ENCODE measurements at places on chromosomes 13 and 19.

- DNase-seq: peak; percentile 98
Observed at GRCh38 chr19:52140032-52140710, 433 bp upstream of the ZNF616 start.

DNA sequence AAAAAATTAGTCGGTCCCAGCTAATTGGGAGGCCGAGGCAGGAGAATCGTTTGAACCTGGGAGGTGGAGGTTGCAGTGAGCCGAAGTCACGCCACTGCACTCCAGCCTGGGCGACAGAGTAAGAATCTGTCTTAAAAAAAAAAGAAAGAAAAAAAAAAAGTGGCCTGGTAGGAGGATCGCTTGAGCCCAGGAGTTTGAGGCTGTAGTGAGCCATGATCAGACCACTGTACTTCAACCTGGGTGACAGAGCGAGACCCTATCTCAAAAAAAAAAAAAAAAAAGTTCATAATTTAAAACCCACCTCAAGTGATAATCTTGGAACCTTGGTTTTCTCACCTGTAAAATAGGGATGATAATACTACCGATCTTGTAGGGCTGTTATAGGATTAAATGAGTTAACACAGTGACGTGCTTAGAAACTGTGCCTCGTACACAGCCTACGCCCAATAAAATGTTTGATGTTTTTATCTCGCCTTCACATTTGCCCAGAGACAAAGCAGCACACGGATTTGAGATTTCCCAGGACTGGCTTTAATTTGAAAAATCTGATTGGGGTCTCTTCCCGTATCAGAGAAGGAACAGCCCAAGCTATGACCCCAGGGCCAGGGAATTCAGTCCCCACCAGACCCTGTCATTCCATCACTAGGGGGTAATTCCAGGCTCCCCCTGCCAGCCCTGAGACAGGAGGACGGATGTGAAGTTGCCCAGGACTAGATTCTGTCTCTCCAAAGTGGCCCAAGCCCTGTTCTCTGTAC lies 3.6 kb downstream of the SERTAD1 start:
- no peak for DNase-seq

DNA sequence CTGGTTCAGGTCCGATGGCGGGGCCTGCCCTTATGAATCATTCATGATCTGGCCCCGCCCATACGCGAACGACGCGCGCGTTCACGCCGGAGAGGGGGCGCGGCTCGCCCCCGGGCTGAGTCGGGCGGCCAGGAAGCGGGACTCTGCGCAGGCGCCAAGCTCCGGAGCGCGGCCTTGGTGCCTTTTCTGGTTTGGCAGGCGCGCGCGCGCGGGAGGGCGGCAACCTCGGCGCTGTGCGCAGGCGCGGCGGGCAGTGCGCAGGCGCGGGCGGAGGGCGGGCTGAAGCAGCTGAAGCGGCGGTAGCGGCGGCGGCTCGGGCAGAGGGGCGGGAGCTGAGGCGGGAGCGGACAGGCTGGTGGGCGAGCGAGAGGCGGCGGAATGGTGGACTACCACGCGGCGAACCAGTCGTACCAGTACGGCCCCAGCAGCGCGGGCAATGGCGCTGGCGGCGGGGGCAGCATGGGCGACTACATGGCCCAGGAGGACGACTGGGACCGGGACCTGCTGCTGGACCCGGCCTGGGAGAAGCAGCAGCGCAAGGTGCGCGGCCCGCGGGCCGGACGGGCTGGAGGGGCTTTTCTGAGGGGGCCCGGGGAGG lies at the start of gene ACTN4:
Gene ACTN4 (plus strand): TSS at position 282 of the 598 bp plus-strand sequence. CDS start 97 bp downstream, at position 379.
- peak; percentile 100 for DNase-seq

DNA sequence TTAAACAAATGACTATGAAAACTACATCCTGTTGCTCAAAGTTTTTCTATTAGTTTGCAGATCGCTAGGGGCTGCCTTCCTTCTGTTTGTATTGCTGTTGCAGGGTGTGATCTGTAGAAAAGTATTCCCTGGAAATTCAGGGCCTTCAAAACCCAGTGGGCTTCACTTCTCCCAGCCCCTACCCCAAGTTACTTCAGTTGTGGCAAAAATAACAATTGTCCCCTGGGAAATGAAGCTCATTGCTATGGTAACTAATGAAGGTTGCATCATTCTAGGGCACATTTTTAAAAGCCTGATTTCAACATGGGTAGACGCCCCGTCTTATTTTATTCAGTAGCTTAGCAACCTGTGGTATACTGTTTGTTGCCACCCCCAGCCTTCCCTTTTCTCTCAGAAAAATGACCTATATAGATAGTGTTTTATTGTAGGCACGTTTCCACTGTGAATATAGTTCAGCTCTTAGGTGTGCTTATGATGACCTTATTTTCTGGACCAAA lies 60.9 kb downstream of the WDFY2 start:
- peak; percentile 24 for DNase-seq

GRCh38 chr19:8615024-8615423 lies 4.5 kb upstream of the ADAMTS10 start:
- no peak for DNase-seq

- DNase-seq: no peak
Observed at GRCh38 chr19:51809787-51810186, 14.8 kb downstream of the FPR3 start.

DNA sequence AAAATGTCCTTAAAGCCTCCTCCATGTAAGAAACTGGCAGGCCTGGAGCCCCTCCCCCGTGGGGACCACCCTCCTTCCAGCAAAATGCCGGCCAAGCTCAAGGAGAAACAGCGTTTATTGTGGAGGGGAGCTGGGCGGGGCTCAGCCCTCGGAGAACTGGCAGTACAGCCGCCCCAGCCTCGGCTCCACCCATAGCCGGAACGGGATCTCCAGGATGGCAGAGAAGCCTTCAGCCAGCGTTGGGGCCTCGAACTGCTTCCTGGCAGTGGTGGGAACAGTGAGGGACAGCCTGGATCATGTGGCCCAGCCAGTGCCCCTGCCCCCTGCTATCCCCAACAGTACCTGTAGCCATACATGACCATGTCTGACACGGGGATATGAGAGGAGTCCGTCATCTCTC lies 6.3 kb downstream of the PNKP start:
- DNase-seq: no peak

GRCh38 chr19:13118424-13119193 lies 545 bp downstream of the NACC1 start:
- no peak for DNase-seq

DNA sequence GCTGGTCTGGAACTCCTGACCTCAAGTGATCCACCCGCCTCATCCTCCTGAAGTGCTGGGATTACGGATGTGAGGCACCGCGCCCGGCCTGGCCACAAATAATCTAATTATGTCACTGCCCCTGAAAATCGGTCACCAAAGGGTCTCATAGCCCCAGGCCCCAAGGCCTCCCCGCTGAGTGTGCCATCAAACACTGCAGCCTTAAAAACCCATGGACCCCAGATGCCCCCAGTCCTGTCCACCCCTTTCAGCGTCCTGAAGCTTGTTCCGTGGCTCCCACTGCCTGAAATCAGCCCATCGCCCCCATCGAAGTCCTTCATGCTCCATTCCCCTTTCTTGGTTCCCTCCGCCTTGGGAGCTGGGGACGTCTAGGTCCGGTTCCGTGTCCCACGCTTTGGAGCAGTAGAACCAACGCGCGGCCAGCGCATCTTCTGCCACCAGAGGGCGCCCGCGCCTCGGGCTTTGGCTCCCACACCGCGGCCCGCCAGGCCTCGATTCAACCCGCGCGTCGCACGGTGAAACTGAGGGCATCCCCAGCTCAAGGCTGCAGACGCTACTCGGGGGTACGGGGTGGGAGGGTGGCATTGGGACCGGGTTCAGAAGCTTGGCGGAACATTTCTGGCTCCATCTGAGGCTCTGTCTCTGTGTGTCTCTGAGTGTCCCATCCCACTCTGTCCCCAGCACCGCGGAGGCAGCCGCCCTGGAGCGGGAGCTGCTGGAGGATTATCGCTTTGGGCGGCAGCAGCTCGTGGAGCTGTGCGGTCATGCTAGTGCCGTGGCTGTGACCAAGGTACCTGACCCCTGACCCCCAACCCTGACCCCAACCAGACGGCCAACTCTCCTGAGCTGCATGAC lies 3.5 kb downstream of the YJEFN3 start:
- DNase-seq: peak; percentile 75

DNA sequence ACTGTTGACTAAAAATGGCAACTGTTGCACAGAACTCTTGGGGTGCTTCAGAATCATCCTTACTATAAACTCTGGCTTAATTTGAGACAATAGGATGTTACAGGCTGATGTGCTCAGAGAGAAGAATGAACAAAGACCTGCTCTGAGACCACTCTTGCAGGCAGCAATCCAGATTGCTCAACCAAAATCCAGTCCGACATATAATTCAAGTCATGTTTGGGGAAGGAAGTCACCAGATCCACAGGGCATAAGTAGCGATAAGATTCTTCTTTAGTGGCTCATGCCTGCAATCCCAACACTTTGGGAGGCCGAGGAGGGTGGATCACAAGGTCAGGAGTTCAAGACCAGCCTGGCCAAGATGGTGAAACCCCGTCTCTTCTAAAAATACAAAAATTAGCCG lies 20.6 kb downstream of the MTMR6 start:
- no peak for DNase-seq

DNA sequence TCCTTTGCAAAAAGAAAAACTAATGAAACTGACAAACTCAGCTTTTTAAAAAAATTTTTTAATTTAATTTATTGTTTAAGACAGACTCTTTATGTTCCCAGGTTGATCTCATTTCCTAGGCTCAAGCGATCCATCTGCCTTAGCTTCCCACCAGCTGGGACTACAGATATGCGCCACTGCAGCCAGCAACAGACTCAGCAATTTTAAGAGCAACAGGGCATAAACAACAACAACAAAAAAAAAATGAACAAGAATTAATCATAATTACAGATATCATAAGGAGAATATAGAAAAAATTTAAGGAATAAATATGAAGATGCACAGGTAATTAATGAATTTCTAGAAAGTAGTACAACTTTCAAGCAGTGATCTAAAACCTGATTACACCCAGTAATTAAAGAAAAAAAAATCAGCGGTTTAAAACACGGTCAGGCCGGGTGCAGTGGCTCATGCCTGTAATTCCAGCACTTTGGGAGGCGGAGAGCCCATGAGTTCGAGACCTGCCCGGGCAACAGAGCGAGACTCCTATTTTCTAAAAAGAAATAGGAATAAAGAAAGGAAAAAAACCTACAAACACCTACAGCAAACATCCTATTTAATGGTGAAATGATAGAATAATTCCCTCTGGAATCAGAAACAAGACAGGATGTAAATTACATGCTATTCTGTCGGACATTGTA lies 1.4 kb downstream of the ZNF699 start:
- no peak for DNase-seq

DNA sequence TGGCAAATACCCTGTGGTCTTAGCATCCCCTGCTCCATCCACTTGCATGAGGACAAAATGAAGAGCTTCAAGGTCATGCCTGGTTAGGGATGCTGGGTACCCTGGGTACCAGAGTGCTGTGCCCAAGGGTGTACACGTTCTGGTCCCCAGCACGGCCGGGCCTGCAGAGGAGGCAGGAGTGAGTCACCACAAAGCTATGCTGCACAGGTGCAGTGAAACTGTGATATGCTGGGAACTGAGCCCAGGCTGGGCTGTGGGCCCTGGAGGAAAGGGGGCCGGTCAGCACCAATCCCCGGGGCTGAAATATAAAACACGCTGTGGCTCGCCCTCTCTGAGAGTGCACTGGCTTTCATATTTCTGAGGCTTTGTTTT lies 95.1 kb downstream of the TSHZ3 start:
- no peak for DNase-seq

- no peak for DNase-seq
Observed at GRCh38 chr19:55424518-55424917, 16.9 kb upstream of the UBE2S start.

DNA sequence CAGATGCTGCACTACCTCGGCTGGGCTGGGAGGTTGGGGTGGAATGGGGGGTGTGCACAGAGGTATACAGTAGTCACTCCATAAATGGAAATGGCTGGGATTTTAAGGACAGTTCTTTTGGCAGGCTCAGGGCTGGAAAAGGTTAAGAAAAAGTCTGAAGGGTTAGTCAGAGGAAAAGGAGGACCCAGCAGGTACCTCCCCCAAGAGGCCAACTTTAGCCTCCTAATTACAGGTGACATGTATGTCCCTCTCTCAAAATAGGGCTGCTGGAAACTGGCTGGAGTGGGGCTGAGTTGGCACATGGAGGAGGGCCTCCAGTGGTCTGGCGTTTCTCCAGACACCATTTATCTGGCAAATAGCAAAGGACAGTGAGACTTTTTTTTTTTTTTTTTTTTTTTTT lies 994 bp downstream of the CCDC194 start:
- no peak for DNase-seq

GRCh38 chr13:41007744-41008128 lies 11.4 kb downstream of the ELF1 start:
- DNase-seq: no peak

GRCh38 chr13:31631071-31631470 lies 108.3 kb upstream of the RXFP2 start:
- no peak for DNase-seq

- no peak for DNase-seq
Observed at GRCh38 chr19:10001899-10002298, 8.4 kb downstream of the COL5A3 start.

- DNase-seq: no peak
Observed at GRCh38 chr19:15584095-15584494, 30.9 kb upstream of the CYP4F8 start.

GRCh38 chr19:50467566-50467965 lies 8.7 kb upstream of the EMC10 start:
- DNase-seq: no peak

DNA sequence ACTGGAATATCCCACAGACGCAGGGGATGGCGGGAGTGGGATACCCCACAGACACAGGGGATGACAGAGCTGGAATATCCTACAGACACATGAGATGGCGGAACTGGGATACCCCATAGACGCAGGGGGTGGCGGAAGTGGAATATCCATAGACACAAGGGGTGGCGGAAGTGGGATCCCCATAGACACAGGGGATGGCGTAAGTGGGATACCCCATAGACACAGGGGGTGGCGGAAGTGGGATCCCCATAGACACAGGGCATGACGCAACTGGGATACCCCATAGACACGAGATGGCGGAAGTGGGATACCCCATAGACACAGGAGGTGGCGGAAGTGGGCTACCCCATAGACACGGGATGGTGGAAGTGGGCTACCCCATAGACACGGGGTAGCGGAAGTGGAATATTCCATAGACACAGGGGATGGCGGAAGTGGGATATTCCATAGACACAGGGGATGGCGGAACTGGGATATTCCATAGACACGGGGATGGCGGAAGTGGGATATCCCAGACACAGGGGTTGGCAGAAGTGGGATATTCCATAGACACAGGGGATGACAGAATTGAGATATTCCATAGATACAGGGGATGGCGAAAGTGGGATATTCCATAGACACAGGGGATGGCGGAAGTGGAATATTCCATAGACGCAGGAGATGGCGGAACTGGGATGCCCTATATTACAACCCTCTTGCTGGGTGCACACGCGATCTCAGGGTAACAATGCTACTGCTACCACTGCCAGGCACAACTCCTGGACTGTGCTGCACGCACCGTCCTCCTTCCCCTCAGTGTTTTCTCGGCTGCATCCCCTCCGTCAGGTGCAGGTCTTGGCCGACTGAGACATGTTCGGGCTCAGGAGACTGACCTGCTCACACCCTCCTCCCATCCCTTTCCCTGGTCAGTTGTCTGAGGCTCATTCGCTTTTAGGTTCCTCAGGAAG lies 28.1 kb downstream of the ZNF787 start:
- DNase-seq: no peak

Measured in T-helper 17 cell (primary cell).